ENCODE measurements at places on chromosomes 2 and 18.

DNA sequence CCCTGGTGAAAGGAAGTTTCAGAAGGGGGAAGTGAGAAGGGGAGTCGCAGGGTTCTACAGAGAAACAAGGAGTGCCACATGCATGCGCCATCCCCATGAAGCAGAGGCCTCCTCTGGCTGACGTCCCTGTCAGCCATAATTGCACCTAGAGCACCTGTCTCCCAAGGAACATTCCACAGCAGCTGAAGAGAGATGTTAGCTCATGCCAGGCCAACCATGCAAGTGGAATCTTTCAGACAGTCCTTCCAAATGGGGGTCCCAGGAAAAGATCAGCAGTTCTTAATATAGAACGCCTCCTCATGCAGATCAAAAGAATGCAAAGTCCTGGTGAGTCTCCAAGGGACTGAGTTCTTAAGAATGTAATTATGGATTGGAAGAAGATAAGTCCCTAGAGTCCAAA lies 29.6 kb downstream of the MRO start:
- DNase-seq: no peak

GRCh38 chr2:147501968-147502367 lies 342.9 kb upstream of the ACVR2A start:
- DNase-seq: no peak

GRCh38 chr2:191241418-191241817 lies 3.8 kb upstream of the MYO1B start:
- no peak for DNase-seq

DNA sequence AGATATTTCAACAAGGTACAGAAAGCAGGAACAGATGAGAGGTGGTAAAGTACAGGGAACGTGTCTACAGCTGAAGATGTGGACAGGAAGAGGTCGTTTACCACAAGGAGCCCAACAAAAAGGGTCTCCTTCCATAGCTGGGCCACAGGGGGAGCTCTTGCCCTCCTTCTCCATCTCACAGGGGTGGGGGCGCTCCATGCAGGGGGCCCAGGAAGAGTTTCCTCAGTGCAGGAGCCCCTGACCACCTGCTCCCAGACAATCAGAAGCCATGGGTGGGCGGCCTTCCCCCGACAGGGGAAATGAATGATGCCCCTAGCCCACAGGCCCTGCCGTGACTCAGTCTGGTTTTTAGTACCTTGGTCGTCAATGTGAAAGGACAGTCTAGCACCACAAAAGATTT lies 163.6 kb upstream of the ZNF516 start:
- DNase-seq: no peak

- no peak for DNase-seq
These were observed 947 bp downstream of the ITSN2 start for GRCh38 chr2:24359129-24360049.

- DNase-seq: peak; percentile 86
These were observed 103.9 kb upstream of the COL3A1 start for GRCh38 chr2:188870289-188870688.

GRCh38 chr2:54310311-54310710 lies 54.3 kb upstream of the TSPYL6 start:
- DNase-seq: no peak

GRCh38 chr18:67742954-67743353 lies 226.4 kb upstream of the DSEL start:
- no peak for DNase-seq

DNA sequence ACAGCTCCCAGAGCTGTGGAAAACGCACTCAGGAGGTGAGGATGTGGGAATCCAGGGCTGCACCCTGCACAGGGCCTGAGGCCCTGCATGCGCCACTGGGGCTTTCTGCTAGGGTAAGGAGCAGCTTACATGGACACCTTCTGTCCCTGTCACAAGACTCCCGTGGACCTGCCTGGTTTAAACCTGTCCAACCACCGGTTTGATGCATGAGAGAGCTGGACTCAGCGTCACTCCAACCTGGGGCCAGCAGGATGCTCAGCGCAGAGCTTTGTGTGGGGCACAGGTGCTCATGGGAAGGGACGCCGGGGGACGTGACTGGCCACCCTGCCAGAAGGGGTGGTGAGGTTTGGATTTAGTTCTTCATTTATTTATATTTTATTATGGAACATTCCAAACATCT lies 24.2 kb downstream of the SNORC start:
- no peak for DNase-seq

GRCh38 chr18:23883277-23883790 lies 131.2 kb upstream of the TTC39C start:
- no peak for DNase-seq

GRCh38 chr2:231677632-231678104 lies 30.7 kb upstream of the PTMA start:
- no peak for DNase-seq

- DNase-seq: no peak
These were observed 42.9 kb downstream of the ANTXR1 start for GRCh38 chr2:69055688-69056470.

All from non-pigmented ciliary epithelial cell (primary cell).